ENCODE measurements at places on chromosomes 5 and 9.

DNA sequence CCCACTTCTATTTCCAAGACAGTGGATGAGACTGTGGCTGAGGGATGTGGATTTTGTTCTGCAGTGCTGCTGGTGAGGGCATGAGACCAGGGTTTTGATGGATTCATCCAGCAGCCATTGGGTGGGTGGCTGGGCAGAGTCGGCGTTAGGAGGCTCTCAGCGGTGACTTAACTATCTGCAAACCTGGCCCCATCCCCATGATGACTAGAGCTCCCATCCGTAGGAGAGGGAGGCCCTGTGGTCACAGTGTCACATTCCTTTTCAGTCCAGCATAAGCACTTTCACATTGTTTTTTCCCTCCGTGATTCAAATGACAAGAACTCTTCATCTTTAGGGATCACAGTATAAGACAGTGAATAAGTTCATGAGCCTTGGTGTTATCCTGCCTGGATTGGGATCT is 60.4 kb upstream of the SPRY4 start:
- no peak for DNase-seq

DNA sequence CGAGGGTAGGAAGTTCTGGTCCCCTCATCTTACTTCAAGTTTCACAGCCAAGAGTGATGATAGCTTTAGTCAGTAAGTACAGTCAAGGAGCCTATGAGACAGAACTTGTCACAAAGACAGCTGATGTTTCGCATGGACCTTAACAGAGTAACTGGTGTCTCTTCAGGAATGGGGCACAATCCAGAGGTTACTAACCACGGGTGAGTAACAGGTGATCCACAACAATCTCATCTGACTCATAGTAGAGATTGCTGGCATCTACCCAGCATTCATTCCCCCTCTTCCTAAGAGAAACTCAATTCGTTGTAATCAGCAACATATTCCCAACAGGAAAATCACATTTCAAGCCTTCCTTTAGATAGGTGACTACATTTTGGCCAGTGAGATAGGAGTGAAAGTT is 126.7 kb downstream of the SNX18 start:
- DNase-seq = no peak

- DNase-seq = no peak
These were observed 18.6 kb downstream of the ANKHD1 start for GRCh38 chr5:140420226-140420570.

- no peak for DNase-seq
These were observed 50.2 kb upstream of the XPA start for GRCh38 chr9:97747201-97747965.

DNA sequence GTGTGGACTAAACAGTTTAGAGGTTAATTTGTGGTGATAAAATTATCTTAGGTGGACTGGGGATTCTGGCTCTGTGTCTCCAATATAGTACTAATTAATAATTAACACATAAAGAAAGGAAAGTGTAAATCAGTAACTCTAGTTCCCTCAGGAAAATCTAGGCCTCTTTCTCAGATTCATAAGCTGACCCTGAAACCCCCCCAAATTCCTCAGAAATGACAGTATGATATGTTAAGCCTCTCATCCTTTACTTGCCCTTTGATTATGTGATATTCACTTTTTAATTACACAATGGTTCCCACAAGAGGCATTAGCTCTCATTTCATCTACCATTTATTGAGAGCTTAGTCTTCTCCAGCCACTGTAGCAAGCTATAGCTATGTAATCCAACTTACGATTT is 636.2 kb upstream of the SEMA6A start:
- DNase-seq = no peak

- no peak for DNase-seq
These were observed 1118.6 kb upstream of the DMAC1 start for GRCh38 chr9:8917956-8918739.

GRCh38 chr5:139799359-139799758 is 3.8 kb downstream of the PSD2 start:
- DNase-seq = no peak

GRCh38 chr5:168770996-168771395 is 191.8 kb upstream of the PANK3 start:
- no peak for DNase-seq

GRCh38 chr9:2289263-2289662 is 274.1 kb downstream of the SMARCA2 start:
- no peak for DNase-seq

DNA sequence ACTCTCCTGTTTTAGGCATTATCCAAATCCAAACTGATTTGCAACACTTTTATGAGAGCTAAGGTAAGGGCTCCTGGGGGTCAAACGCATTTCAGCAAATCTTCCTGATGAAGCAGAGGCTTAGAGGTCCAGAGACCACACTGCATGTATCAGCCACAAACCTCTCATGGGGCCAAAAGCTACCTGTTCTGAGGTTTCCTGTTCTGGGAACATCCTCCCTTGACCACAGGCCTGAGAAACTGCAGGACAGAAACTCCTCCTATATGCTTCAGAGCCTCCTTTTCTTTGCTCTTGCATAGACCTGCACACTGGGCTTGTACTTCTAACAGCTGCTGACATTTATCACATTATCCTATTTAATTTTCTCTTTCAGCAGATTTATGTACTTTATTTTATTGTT is 92.6 kb downstream of the OR2K2 start:
- DNase-seq = no peak

DNA sequence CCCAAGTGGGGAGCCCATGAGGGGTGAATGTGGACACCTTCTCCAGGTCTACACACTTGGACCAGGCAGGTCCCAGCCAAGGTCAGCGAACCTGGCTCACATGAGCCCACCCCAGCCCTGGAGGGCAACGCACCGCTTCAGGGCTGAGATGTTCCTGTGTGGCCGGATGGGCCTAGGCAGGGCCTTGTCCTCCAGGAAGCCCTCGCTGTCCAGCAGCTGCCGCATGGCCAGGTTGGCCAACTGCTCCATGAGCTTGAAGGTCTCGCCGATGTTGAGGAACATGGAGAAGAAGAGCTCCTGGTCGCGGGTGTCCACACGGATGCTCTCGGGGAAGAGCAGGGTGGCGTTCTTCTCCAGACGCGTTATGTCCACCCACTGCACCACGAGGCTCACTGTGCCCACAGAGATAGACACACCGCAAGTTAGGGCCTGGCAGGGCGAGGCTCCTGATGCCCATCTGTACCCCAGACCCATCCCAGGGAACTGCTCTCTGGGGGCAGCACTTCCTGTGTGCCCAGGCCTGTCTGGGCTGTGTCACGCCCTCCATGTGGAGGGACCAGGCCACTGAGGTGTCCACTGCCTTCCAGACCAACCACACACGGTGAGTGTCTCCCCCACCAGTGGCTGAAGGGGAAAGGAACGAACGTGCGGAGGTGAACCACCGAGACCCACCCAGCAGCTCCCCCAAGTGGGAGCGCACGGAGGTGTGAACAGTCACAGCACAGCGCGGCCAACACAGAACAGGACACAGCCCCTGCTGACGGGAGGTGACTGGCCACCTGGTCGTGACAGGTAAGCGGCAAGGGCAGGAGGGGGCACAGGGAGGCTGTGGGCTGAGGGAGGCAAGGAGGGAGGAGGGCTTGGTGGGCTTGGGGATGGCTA is 14.4 kb downstream of the TBC1D9B start:
- DNase-seq = no peak

GRCh38 chr5:57317341-57317740 is 143.5 kb downstream of the GPBP1 start:
- DNase-seq = no peak

GRCh38 chr9:82526577-82526976 is 536.4 kb downstream of the RASEF start:
- DNase-seq = no peak

GRCh38 chr5:79898611-79899010 is 92.5 kb downstream of the MTX3 start:
- DNase-seq = no peak

DNA sequence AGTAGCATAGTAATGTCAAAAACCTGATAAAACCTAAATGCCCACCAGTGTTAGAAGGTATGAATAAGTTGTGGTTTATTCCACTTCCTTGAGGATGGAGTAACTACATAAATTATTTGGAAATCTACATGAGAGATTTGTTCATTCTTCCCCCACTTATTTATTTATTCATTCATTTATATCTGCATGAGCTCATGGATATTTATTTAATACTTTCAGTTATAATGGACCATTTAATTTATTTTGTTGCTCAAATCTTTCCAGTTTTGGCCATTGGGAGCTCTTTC is 223.8 kb upstream of the S1PR3 start:
- no peak for DNase-seq

DNA sequence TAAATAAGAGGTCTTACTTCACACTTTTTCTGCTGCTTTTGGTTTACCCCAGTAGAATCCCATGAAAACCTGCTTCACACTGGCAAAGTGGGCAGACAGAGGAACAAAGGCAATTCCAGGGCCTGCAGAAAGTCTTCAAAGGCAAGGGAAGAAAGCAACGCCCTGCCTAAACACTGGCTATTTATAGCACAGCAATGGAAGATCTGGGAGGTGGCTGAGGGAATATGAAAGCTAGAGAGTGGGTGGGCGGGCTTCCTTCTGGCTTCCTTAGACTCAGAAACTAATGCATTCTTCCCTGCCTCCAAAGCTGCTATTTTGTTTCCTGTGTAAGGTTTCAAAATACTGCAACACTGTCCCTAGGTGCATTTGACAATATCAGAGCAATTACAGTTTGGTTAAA is 46.8 kb downstream of the ELAVL2 start:
- DNase-seq = no peak

DNA sequence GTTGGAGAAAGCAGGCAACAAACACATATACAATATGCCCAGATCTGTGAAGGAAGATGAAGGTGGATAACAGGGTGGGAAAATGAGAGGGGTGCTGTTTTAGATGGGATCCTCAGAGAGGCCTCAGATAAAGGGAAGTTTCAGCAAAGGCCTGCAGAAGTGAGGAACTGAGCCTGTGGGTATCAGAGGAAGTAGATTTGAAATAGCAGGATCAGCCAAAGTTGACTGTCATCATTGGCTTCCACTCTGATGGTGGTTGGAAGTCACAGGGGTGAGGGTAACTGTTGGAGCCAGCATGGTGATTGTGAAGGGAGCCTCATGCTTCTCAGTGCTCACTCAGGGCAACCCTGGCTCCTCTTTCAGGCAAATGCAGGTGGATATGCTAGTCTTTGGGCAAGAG is 607.2 kb upstream of the CLINT1 start:
- DNase-seq = no peak

DNA sequence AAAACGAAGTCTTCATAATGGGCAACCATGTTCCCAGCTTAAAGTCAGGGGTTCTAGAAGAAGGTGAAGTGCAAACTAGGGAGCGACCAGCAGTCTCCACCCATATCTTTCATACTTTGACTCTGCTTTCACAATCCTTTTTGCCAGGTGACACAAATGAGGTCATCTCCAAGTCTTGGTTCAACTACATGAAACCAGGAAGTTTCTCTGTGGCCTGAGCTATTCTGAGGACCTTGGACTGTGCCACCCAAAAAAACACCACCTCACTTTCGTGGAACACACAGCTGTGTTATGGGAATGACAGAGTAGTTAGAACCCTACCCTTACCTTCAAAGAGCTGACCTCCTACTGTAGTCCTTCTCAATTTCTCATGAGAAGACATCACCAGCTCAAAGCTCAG is 309.2 kb downstream of the AGTPBP1 start:
- DNase-seq = no peak

DNA sequence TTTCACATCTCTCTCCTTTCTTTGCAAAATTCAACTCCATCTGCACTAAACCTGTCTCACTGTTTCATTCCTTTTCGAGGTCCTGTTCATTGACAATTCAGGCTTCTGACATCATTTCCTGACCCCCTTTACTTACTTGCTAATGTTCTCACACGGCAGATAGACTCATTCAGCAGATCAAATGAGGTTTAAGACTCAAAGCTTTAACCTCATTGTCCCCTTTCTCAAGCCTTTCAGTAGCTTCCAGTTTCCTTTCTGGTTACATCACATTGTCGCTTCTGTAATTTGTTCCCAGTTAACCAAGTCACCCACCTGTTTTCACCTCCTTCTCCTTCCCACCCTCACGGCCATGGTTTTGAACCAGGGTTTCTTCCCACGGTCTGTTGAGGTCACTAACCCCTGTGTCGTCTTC is 143.4 kb upstream of the OTULINL start:
- DNase-seq = no peak

DNA sequence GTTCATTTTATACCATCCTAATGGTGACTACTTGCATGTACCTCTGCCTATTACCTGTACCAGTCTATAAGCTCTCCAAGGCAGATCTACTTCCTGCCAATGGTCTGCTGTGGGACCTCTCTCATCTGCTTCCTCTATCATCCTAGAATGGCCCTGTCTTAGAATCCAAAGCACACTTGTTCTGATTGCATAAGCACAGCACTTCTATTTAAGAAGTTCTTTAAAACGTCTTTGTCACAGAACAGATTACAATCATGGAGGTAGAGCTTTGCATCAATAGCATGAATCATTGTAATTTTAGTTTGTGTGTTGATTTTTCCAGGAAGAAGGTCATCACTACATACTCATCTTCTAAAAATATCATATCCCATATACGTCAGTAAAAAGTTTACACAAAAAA is 131.8 kb upstream of the ACOT12 start:
- DNase-seq = no peak

GRCh38 chr9:76530458-76531110 is 71.6 kb downstream of the GCNT1 start:
- no peak for DNase-seq

DNA sequence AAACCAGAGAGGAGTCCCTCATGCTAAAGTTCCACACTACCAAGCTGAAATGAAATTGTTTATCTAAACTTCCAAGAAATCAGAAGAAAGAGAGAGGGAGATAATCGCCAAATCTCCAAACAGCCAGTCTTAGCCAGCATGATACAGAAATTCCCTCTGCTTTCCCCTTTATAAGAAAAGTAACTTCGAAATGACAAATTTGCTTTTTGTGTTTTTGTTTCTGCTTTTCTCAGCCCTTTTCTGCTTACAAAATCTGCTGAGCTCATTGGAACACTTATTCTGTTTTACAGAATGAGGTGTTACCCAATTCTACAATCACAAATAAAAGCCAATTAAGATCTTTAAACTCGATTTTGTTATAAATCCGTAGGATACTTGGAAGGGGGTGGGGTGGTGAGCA is 72.9 kb downstream of the SFXN1 start:
- DNase-seq = no peak

- DNase-seq = no peak
These were observed 304.1 kb downstream of the DEPDC1B start for GRCh38 chr5:60395712-60396329.

DNA sequence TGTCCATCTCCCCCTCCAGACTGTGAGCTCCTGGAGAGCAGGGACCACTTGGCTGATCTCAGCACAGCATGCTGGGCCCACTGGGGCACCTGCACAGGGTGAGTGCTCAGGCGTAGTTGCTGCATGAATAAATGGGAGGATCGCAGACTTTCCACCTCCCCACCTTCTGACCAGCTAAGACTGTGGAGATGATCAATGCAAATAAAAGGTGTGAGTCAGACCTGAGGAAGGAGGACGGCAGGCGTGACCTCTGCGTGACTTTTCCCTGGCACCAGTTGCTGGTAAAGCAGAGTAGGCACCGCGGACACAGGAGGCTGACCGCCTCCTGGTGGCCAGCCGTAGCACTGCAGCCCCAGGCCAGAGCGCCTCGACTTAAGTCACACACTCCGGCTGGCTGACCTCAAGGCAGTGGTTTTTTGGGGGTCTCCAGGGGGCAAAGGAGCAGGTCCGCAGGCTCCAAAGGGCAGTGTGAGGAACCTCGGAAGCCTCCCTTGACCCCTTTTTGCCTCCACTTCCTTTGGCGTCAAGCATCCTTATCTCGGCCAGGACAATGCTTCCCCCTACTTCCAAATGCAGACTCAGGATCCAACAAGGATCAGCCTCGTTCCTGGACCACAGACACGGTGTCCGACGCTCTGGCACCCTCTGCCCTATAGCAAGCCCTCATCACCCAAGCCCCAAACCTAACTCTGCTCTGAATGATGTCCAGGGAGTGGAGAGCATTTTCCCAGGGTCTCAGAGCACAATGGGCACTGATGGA is 12.7 kb upstream of the TDRD7 start:
- peak; percentile 59 for DNase-seq

Measured in hematopoietic multipotent progenitor cell treated with erythropoietin and hydrocortisone succinate and interleukin-3 and kit ligand, for 8 days (in vitro differentiated cells).